ENCODE measurements at places on chromosomes 1 and 21.

- no peak for DNase-seq
These were observed 27.7 kb upstream of the RPTN start for GRCh38 chr1:152186556-152187285.

- DNase-seq = no peak
These were observed 161.7 kb downstream of the PBX1 start for GRCh38 chr1:164720440-164721227.

- DNase-seq = peak; percentile 37
These were observed 21.9 kb downstream of the RD3 start for GRCh38 chr1:211469938-211470529.

- no peak for DNase-seq
These were observed 14.4 kb upstream of the TTC39A start for GRCh38 chr1:51344602-51345299.

DNA sequence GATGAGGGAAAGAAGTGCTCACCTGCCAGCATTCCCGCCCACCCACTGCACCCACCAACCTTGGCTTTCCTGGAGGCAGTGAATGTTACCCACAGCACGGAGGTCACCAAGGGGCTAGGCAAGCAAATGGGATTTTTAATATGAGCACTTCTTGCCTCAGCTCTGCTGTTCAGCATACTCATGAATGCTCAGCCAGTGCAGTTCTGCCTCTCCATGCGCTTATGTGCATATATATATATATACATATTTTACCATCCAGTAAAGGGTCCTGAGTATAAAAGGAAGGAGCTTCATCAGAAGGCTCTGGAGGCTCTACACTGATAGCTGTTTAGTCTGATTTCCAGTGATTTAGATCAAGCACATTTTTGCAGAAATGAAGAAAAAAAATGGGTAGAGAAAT is 366.9 kb downstream of the SIPA1L2 start:
- DNase-seq = no peak

DNA sequence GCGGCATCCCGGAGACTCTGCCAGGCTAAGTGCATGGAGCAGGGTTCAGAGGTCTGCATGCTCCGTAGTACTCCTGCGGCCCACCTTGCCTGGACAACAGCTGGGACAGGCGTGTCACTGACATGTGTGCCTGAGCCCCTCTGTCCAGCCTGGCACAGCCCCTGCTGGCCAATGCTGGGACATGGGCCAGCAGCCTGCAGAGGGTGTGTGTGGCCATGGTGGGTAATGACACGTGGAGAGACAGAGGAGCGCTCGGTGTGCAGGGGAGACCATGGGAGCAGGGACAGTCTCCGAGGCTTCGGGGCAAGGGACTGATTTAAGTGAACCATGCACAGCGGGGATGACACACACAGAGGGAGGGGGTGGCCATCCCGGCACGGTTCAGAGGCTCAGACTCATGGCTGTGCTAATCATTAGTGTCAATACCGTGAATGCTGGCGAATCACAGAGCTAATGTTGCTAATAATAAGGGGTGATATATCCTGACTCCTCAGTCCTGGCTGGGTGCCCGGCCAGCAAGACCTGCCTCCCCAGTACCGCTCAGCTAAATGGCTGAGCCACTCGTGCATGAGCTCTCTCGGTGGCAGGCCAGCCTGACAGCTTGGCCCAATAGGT is 41.5 kb downstream of the IGSF21 start:
- DNase-seq = no peak

- no peak for DNase-seq
These were observed 6.2 kb downstream of the UTS2 start for GRCh38 chr1:7846656-7847055.

GRCh38 chr1:94873520-94874351 is 53.2 kb downstream of the CNN3 start:
- no peak for DNase-seq

DNA sequence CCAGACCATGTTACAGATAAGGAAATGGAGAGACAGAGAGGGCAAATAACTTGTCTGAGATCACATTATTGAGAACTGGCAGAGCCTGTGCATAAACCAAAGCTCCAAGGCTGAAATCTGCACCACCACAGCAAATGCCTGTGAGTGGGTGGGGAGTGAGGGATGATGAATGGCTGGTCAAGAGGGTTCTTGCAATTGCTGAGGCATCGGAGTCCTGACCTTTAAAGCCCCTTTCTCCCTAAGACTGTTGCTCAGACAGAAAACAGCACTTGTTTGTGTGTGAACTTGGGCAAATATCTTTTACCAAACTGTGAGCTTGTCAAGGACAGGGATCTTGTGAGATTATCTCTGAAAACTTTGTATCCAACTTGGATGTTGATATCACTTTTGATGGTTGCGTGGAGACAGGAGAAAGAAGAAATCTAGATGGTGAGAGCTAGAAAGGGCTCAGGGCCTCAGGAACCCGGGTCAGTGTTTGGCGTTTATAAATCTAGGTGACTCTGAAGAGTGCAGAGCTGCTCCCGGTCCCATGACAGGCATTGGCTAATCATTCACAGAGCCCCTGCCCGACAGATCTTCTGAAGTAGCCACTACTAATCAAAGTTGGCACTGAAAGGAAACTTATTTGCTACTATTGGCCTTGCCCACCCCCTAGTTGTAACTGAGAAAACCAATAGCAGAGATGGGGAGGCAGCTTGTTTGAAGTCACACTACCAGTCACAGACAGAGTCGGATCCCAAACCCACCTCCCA is 122.3 kb downstream of the FOXD2 start:
- no peak for DNase-seq

GRCh38 chr1:54581621-54582035 is 33.6 kb downstream of the ACOT11 start:
- peak; percentile 69 for DNase-seq

GRCh38 chr1:6476483-6476882 is 10.5 kb upstream of the TNFRSF25 start:
- DNase-seq = no peak

- DNase-seq = no peak
These were observed 105.9 kb downstream of the RGL1 start for GRCh38 chr1:183910845-183911244.

DNA sequence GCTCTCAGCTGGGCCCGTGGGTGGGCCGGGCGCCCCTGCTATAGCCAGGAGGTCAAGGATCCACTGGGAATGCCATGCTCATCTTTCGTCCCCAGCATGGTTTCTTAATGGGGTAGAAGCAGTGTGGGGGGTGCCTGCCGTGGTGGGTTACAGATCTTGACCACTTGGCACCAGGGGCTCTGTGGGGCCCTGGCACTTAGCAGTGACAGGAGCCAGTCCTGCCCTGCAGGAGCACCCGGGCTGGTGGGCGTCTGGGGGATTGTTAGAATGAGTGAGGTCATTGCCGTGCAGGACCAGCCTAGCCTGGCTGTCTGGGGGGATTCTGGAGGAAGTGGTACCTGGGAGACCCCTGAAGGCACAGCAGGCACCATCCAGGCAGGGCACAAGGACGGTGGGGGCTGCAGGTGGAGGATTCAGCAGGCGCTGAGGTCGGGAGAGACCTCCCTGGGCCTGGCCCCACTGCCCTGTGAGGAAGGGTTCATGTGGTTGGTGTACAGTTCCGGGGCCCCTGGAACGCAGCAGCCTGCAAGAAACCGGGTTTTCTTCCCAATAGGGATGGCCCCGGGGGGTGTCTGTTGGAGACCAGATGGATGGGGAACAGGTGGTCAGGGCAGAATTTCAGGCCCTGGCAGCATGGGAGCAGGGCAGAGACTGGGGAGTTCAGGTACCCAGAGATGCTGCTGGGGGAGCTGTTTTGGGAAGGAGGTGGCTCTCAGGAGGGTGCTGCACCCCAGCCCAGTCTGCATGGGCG is 4.8 kb downstream of the AIRE start:
- no peak for DNase-seq

GRCh38 chr1:41917076-41917475 is 1.6 kb downstream of the HIVEP3 start:
- no peak for DNase-seq

GRCh38 chr1:106879538-106879937 is 176.9 kb upstream of the PRMT6 start:
- no peak for DNase-seq

GRCh38 chr1:37533317-37534093 is 18.9 kb upstream of the MEAF6 start:
- no peak for DNase-seq

GRCh38 chr1:214579183-214579582 is 23.8 kb upstream of the CENPF start:
- no peak for DNase-seq

- DNase-seq = no peak
These were observed 12.7 kb upstream of the AIM2 start for GRCh38 chr1:159089184-159089791.

DNA sequence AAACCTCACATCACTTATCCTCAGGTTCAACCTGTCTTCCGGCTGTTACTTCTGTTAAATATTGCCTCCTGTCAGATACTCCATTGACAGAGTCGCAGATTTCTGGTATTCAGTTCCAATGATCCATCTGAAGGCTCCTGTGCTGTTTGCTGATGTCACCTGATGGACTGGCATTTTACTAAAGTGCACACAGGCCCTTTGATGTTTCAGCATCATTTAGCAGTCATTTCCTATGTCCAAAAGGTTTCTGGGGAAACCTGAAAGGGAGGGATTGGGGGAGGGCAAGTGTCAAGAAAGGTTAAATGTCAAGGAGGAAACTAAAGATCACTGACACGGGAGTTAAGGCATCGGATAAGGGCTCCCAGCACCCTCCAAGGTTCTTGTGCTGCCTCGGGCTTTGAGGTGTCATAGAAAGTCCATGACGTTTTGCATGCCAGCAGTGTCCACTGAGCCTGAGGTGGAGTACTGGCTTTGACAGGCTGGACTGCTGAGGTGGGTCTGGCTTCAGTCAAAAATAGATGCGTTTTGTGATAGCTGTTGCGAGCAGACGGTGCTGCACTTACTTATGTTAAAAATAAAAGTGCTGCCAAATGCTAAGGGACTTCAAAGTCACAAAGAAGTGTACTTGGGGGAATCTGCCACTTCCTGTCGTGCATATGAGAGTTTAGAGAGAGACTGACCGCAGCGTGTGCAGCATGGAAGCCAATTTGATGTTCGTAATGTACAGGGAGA is 30.8 kb downstream of the XCL2 start:
- DNase-seq = no peak

- no peak for DNase-seq
These were observed 612 bp downstream of the PSMA5 start for GRCh38 chr1:109425391-109426280.

DNA sequence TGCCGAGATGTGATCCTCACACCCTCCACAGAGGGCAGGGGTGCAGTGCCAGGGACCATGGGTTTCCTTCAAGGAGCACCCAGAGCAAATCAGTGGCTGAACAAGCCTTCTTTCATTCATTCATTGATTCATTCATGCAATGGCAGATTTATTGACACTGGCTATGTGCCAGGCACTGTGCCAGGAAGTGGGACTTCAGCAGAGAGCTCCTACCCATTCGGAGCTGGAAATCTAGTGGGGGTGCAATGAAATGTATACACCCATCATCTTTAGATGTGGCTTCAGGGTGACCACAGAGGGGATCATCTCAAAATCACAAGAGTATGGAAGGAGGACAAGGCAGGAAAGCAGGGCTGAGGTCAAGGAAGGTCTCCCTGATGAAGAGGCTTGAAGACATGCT is 18.9 kb downstream of the SLC6A9 start:
- no peak for DNase-seq

DNA sequence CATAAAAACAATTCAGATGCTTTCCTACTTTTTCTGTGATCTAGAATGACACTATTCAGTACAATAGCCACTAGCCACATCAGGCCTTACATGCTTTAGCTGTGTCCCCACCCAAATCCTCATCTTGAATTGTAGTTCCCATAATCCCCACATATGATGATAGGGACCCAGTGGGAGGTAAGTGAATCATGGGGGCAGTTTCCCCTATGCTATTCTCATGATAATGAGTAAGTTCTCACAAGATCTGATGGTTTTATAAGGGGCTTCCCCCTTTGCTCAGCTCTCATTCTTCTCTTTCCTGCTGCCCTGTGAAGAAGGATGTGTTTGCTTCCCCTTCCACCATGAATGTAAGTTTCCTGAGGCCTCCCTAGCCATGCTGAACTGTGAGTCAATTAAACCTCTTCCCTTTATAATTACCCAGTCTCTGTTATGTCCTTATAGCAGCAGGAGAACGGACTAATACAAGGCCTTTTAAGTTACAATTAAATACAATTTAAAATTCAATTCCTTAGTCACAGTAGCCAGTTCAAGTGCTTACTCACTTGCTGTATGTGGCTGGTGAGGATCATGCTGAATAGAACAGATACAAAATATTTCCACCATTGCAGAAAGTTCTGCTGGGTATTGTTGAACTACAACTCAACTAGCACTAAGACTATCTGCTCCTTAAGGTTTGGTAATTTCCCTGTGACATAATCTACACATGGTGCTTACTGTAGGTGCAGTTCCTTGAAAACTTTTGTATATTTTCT is 106.7 kb downstream of the SCMH1 start:
- DNase-seq = no peak

- DNase-seq = no peak
These were observed 305.5 kb downstream of the NFIA start for GRCh38 chr1:61387829-61388228.

GRCh38 chr1:18960409-18960808 is 3.9 kb upstream of the IFFO2 start:
- no peak for DNase-seq

DNA sequence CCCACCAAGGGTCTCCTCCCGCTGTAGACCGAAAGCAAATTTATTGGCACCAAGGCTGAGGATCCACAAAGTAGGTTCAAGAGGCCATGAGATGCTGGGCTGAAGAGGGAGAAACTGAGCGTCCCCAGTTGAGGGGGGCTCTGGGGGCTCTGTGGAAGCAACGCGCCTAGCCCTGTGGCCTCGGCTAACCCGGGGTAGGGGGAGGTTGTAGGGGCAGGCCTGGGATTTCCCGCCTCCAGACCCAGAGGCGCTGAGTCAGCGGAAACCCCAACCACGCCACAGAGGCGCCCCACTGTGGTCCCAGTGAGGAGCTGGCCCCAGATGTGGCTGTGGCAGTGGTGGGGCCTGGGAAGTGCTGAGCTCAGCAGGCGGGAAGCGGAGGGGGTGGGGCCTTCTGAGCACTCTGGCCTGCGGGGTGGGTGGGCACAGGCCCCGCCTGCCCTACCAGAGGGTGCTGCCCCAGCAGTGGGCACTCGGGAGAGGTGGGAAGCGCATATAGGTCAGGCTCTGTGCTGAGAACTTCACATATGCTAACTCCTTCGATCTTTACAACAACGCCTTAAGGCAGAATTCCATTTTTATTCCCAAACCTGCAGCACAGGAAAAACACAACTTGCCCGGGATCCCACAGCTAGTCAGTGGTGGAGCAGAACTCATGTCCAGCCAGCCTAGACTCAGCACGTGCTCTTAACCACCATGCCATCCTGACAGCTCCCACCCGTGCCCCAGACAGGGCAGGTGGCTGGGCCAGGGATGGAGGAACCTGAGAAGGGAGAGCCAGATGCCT is 1.5 kb upstream of the COL16A1 start:
- DNase-seq = no peak
